A549 treated with RU486 at 1 μM for 4 hours (cell line): ENCODE measurements at places on chromosomes 4 and X. TPM values are rescaled to one million over a fixed set of nuclear protein-coding genes. Genes with fewer than 3 reads are reported as not detected.

Gene MAOB
- 0.09 to 0.34 TPM (median 0.16 TPM) in 5 replicates for total RNA-seq

Gene SERTM2
- not detected in 5 replicates for total RNA-seq

Gene PAGE1
- 0.27 TPM in 1 of 5 replicates, not detected in the others for total RNA-seq

Gene PABPC5
- total RNA-seq: 0.03 TPM in 1 of 5 replicates, not detected in the others

Gene TLR2
- total RNA-seq: 0.08 to 0.37 TPM (median 0.18 TPM) in 4 of 5 replicates, not detected in the other

Gene CCDC158
- total RNA-seq: not detected in 5 replicates

Gene SCRG1
- total RNA-seq: not detected in 5 replicates

Gene ARMCX2
- total RNA-seq: 0.07 to 0.11 TPM in 2 of 5 replicates, not detected in the others

Gene PLAC1
- total RNA-seq: 0.32 to 0.82 TPM (median 0.63 TPM) in 5 replicates

Gene KDR
- not detected in 5 replicates for total RNA-seq

Gene PGAM4
- total RNA-seq: 0.44 to 0.66 TPM (median 0.53 TPM) in 4 of 5 replicates, not detected in the other

Gene CLGN
- total RNA-seq: 3.8 to 7.0 TPM (median 5.6 TPM) in 5 replicates

Gene ART3
- not detected in 5 replicates for total RNA-seq

Gene SLC16A2
- total RNA-seq: 24.6 to 29.4 TPM (median 26.4 TPM) in 5 replicates

Gene RBMXL3
- not detected in 5 replicates for total RNA-seq

Gene ZCCHC4
- total RNA-seq: 3.9 to 5.1 TPM (median 4.5 TPM) in 5 replicates

Gene SYN1
- 0.11 to 0.31 TPM (median 0.21 TPM) in 5 replicates for total RNA-seq

Gene TRIM2
- total RNA-seq: 0.54 to 0.75 TPM (median 0.67 TPM) in 5 replicates

Gene HTT-AS
- not detected in 5 replicates for total RNA-seq

Gene LSM6
- 31.3 to 60.8 TPM (median 33.3 TPM) in 5 replicates for total RNA-seq

Gene XAGE2
- not detected in 5 replicates for total RNA-seq

Gene SPARCL1
- not detected in 5 replicates for total RNA-seq

Gene PNPLA4
- total RNA-seq: 10.4 to 15.6 TPM (median 11.6 TPM) in 5 replicates

Gene PCDH7
- 0.03 to 0.22 TPM (median 0.10 TPM) in 5 replicates for total RNA-seq

Gene PDGFRA
- total RNA-seq: 0.34 to 0.66 TPM (median 0.61 TPM) in 5 replicates

Gene RNF212
- total RNA-seq: 1.8 to 4.3 TPM (median 2.7 TPM) in 5 replicates

Gene ZRSR2
- total RNA-seq: 9.8 to 13.3 TPM (median 11.3 TPM) in 5 replicates

Gene SYNPO2
- total RNA-seq: 0.96 to 1.5 TPM (median 1.2 TPM) in 5 replicates

Gene OPN1MW
- total RNA-seq: not detected in 5 replicates

Gene VEGFC
- total RNA-seq: 15.8 to 17.5 TPM (median 16.4 TPM) in 5 replicates

Gene KLKB1
- not detected in 5 replicates for total RNA-seq

Gene FRMPD3
- total RNA-seq: 0.05 to 0.14 TPM (median 0.10 TPM) in 5 replicates

Gene MED28
- 26.0 to 47.7 TPM (median 29.1 TPM) in 5 replicates for total RNA-seq

Gene ASB5
- total RNA-seq: 0.05 to 0.07 TPM in 2 of 5 replicates, not detected in the others

Gene REPS2
- 0.32 to 0.80 TPM (median 0.56 TPM) in 5 replicates for total RNA-seq

Gene TXK
- total RNA-seq: 0.11 to 0.20 TPM (median 0.15 TPM) in 5 replicates

Gene FGB
- total RNA-seq: 12.0 to 21.2 TPM (median 13.0 TPM) in 5 replicates

Gene SERPINA7
- not detected in 5 replicates for total RNA-seq

Gene SYP
- total RNA-seq: 2.2 to 3.3 TPM (median 2.8 TPM) in 5 replicates

Gene ADAM29
- not detected in 5 replicates for total RNA-seq

Gene SHOX
- not detected in 5 replicates for total RNA-seq

Gene RENBP
- total RNA-seq: 0.07 to 0.13 TPM in 2 of 5 replicates, not detected in the others

Gene FAM156A
- total RNA-seq: 11.5 to 17.6 TPM (median 14.5 TPM) in 5 replicates

Gene MAPK10
- 0.26 to 0.64 TPM (median 0.45 TPM) in 5 replicates for total RNA-seq

Gene HTN3
- total RNA-seq: not detected in 5 replicates

Gene SOD3
- total RNA-seq: not detected in 5 replicates

Gene LEF1
- 0.10 TPM in 1 of 5 replicates, not detected in the others for total RNA-seq
